ENCODE measurements at places on chromosomes 5 and 9. TPM values are rescaled to one million over a fixed set of nuclear protein-coding genes. Genes with fewer than 3 reads are reported as not detected.

Gene MEIKIN
- total RNA-seq = not detected

Gene ACOT12
- total RNA-seq = not detected

Gene INSYN2B
- total RNA-seq = 0.75 TPM

Gene PCDHGA12
- 6.2 TPM for total RNA-seq

Gene FCN2
- total RNA-seq = not detected

Gene RALGPS1
- 9.7 TPM for total RNA-seq

GRCh38 chr5:131396015-131396414 is 132.2 kb downstream of the CDC42SE2 start:
- no peak for DNase-seq

DNA sequence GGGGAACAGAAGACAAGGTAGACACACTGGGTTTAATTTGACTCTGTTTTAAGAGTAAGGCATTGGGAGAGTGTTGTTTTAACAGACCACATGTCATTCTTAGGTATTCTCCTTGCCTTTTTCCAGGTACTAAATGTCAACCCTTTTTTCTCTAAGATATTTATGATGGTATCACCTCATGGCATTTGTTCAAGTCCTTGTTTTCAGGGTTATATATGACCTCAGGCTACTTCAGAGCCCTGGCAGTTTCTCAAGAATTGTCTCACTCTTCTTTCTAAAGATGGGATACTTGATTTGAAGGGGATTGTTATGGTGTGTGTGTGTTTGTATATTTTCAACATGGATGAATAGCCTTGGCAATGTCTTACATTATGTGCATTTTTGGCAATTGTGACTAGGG is 131.1 kb upstream of the ACTBL2 start:
- DNase-seq = no peak

DNA sequence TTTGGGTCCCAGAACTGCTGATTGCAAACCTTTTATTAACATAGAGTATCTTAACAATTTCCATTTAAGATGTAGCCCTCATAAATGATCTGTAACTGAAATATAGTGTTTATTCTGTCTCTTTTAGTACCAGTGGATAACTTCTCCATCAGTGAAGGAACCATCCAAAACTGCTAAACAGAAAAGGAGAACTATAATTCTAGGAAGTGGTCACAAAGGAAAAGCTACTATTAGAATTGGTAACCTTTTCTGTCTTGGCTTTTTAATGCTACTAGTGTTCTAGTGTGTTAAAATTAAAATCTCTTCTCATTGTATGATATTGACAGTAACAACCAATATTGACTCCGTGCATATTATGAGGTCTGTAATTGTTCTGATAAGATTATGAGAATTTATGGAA is 12.8 kb downstream of the CEP78 start:
- DNase-seq = no peak

- DNase-seq = no peak
These were observed 160.4 kb upstream of the CDH12 start for GRCh38 chr5:23013395-23013998.

- no peak for DNase-seq
These were observed 531.6 kb downstream of the PSAT1 start for GRCh38 chr9:78828521-78828920.

DNA sequence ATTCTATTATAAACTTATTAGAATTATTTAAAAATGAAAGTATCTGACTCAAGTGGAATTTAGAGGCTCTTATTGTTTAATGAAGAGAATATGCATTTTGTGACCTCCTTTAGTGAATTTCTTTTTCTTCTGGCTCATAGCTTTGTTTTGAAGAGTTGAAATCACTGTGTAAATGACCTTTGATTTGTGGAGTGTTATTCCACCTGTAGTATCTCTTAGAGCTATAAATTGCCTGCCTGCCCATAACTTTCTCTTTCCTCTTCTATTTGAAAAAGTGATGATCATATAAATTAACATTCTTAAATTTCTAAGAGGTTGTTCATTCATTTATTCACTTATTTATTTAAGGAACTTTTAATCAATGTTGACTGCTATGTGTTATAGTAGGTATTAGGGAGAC is 16.1 kb downstream of the CSNK1G3 start:
- DNase-seq = no peak

- no peak for DNase-seq
These were observed 60.5 kb upstream of the GAS1 start for GRCh38 chr9:87007711-87008366.

- no peak for DNase-seq
These were observed 133.4 kb upstream of the OSMR start for GRCh38 chr5:38712391-38712790.

DNA sequence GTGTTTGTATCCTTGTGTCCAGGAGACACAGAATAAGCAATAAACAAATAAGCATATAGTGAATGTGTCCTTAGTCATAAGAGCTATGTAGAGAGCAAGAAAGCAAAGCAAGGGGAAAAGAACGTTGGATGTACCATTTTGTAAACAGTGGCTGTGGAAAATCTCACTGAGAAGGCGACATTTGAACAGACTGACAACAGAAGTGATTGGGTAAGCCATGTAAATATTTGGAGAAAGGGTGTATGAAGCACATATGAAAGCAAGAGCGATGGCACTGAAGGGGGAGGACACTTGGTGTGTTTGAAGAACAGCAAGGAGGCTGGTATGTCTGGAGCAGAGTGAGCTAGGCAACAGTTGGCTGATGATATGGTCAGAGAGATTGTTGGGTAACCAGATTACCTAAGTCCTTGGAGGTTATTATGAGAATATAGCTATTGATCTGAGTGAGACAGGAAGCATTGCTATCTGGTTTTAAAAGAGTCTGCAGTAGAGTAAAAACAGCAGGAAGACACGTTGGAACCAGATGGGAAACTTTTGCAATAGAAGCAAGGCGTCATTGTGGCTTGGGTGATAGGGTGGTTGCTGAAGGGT is 115.5 kb upstream of the IL7R start:
- no peak for DNase-seq

GRCh38 chr5:95621839-95622629 is 2.1 kb downstream of the GPR150 start:
- DNase-seq = no peak

DNA sequence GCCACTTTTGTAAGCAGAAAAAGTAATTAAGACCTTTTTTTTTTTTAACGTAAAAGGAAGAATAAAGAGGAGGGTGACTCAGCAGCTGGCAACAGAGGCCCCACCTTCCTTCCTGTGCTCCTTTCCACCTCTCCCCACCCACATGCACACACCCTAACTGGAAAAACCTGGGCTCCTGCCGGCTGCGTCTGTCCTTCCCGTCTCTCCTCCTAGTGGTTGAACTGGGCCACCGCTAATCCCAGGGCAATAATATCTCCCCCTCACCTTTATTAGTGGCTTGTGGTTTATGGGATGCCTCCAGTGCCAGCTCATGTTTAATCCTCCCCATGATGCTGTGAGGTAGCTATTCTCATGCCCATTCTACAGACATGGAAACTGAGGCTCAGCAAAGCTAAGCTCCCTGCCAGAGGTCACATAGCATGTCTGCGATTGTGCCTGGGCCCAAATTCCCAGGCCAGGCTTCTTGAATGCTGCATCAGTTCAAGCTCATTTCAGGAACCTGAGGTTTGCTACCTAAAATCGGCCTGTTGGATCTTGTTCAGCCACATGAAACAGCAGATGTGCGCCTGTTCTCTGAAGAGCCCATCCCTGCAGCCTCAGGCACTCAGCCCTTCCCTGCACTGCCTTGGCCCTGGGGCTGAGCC is 60.9 kb upstream of the IL17B start:
- no peak for DNase-seq

- no peak for DNase-seq
These were observed 64.4 kb upstream of the POU5F2 start for GRCh38 chr5:93805616-93806379.

GRCh38 chr5:5181650-5182324 is 41.7 kb downstream of the ADAMTS16 start:
- no peak for DNase-seq

- no peak for DNase-seq
These were observed 2.0 kb downstream of the PCDHGC3 start for GRCh38 chr5:141477815-141478214.

- DNase-seq = peak; percentile 88
These were observed 586 bp upstream of the FCHO2 start for GRCh38 chr5:72955143-72955767.

GRCh38 chr5:180618487-180618828 is 27.2 kb upstream of the SCGB3A1 start:
- DNase-seq = no peak

- no peak for DNase-seq
These were observed 1.2 kb downstream of the SPATA24 start for GRCh38 chr5:139402561-139403158.

- no peak for DNase-seq
These were observed 91.4 kb downstream of the SLC12A2 start for GRCh38 chr5:128174951-128175350.

DNA sequence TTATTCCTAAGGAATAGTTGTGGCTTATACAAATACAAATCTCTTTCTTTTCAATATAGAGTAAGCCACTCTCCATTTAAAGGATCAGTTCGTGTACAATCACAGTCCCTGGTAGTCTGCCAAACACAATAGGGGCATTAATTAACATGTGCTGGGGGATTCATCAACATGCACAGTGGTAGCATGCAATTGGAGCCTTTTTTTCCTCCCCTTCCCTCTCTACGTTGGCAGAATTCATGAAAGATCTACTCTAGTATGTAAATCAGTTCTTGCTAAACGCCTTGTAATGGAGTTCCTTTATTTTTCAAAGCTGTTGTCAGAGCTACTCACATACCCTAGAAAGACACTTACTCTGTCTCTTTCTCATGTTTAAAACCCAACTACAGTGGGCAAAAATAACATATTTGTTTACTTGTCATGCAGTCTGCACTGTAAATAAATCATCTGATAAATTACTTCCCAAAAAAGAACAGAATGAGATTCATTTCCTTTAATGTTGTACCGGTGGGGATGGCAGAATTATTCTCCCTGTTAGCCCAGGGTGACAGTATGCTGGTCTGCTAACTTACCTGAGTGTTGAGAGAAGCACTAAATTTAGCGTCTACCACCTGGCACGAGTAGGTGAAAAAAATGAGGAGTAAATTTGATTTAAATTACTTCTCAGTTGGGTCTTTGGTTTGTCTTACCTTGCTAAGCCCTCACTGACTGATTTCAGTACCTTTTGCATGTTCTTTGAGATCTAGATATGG is 341.5 kb upstream of the CCNH start:
- DNase-seq = no peak

Data from right atrium auricular region (tissue), 2 donors.